MG63 (cell line): ENCODE measurements at places on chromosomes 7 and 10.

DNA sequence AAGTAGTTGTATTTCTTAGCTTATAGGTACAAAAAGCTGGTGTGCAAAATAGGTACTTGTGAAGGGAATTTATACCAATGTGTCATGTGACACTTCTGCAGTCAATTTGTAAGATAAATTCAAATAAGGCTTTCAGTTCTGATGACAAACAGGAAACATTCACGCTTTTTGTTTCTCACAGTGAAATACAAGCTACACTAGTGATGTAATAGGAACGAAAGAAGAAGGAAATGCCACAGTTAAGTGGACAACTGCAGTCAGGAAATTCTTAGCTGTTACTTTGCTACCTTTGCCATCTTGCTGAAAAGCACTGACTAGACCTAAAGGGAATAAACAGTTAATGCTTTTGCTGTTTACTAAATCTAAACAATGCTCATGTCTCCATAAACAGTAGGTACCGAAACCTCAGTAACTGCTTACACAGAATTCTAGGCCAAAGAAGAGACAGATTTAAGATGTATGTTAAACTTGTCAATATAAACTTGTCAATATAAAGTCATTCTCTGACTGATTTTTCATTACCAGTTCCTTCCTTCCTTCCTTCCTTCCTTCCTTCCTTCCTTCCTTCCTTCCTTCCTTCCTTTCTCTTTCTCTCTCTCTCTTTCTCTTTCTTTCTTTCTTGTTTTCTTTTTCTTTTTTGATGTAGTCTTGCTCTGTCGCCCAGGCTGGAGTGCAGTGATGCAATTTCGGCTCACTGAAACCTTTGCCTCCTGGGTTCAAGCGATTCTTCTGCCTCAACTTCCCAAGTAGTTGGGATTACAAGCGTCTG, 10.1 kb downstream of the OTUD1 start:
- no peak for DNase-seq

GRCh38 chr10:34723750-34724149, 91.3 kb downstream of the PARD3 start:
- no peak for DNase-seq

DNA sequence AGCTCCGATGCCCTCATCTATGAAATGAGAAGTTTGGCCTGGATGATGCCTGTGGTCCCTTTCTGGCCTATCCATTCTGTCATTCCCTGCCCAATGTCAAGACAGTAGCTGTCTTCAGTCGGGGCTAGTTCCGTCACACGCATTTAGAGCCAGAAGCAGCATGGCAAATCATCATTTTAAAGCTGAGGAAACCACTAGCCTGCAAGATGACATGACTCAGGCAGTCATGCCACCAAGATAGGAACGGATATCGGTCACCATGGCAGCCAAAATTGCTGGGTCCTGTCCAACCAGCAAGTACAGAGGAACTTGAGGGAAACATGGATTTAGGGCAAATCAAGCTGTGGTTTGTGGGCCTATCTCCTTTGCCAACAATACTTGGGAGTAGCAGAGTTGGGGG, 64.5 kb upstream of the MRLN start:
- DNase-seq, result no peak

GRCh38 chr10:71241830-71242621, 29.7 kb downstream of the UNC5B start:
- DNase-seq, result peak; percentile 85

DNA sequence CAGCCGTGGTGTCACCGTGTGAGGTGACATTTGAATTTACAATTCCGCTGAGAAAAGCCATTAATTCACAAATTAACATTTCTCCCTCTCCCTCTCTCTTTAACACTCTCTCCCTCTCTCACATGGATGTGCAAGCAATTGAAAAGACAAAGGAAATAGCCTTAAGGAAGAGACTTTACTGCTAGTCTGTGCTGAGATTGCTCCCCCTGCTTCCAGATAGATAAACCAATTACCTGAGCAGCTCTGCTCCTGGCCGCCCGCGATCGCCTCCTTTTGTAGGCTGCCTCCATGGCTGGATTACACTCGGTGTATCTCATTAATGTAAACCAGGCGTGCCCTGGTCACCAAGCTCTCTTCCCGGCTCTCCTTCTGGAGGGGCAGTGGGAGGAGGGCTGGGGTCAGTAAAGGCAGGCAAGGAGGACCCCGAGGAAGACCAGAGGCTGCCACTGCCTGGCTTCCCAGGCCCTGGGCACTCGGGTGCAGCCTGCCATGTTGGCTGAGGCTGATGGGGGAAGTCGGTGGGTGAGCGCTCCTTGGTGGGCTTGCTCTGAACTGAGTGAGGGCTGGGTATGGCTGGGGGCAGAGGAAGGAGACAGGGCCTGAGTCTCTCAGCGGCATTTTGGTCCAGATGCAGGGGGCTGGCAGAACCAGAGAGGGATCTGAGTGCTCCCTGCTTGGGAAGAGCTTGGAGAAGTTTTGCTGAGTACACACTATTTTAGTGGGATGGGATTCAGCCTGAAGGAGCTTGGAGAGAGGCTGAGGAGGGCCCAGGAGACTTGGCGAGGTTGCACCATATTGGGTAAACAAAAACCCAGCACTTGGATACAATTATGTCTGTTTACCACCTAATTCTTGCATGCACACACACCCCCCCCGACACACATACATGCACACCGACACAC, 42.9 kb downstream of the PAX2 start:
- DNase-seq, result no peak

DNA sequence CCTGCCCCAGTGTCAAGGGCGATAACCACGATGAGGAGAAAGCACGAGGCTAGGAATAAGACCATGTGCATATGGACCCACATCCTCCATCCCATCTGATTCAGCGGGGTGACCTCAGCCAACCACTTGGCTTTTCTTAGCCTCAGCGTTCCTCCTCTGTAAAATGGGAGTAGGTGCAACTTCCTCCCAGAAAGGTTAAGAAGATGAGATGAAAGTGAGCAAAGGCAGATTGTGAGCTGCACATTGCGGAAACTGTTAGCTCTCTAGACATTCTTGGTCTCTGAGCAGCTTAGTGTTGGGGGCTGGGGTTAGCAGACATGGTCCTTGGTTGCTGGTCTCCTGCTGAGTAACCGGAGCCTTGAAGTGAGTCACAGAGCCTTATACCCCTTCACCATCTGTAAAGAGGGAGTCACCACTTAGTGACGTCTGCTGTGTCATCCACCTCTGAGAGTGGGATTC, 497.3 kb upstream of the GALNT17 start:
- DNase-seq, result peak; percentile 35

DNA sequence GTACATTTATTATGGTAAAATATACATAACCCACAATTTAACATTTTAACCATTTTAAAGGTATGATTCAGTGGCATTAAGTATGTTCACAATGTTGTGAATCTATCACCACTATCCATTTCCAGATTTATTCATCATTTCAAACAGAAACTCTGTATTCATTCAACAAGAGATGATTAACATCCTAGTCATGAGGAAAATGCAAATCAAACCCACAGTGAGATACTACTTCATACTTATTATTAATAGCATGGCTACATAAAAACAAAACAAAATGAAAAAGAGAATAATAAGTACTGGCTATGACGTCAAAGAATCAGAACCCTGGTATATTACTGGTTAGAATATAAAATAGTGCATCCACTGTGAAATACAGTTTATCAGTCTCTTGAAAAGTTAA, 386.6 kb upstream of the POM121L12 start:
- DNase-seq, result no peak

DNA sequence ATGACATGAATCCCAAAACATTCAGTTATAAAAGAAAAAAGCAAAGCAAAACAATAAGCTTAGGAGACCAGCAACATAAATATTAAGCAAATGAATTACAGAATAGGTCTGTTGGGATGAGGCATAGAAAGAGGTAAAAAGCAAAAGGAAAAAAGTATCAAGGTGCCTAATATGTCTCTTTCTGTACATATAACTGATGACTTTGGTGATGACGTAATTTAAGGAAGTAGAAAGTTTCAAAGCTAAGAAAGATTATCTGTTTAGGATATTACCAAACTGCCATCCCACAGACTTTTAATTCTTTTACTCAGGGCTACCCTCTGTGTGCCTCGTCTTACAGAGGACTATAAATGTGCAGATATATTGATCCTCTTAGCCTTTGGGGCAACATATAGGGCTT, 1066.5 kb downstream of the SORCS3 start:
- no peak for DNase-seq

DNA sequence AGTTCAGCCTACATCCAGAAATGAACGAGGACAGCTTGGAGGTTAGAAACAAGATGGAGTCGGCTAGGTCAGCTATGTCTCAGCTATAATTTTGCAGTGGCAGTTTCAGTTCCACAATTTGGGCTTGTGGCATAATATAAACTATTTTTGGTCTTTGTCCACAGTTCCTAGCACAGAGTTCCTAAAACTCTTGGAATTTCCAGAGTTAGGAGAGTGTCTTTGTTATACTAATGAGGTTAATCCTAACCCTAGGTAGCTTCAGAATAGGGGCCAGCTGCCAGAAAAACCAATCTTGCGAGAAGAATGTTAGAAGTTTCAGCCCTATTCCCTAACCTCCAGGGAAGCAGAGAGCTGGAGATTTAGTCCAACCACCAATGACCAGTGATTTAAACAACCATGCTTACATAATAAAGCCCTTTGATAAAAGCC, 131.9 kb downstream of the AKR1D1 start:
- no peak for DNase-seq

GRCh38 chr10:4649886-4650508, 176.0 kb upstream of the AKR1E2 start:
- DNase-seq, result no peak

DNA sequence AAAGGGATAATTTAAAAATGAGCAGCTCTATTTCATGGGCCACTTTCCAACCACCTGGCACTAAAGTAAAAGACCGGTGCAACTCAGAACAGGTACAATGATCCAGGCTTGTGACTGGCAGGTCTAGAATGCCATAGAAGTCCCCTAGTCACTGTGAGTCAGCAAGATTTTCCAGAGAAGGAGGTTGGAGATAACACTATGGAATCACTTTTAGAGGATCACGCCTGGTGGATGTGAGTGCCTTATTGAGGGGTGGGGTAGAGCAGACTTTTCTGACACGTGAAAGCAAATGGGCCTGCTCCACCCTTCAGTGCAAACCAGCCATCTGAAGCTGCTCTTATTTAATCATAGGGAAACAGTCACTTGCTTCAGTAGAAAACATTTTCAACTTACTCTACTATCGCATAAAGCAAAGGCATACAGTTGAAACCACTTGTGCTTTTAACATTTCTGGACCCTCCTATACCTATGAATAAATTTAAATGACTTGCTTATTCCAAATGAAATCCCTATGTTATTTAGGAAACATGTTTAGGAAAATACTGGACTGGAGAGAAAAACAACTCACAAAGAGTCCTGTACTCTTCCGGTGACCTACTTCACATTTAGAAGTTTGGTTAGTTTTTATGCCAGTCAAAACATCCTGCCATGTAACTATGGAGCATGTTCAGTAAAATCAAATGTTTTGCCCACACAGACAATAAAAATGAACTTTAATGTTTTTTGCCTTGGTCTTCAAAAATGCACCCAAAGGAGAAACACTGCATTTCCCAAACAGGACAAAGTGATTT, 21.5 kb upstream of the AKR1C1 start:
- no peak for DNase-seq
